ENCODE measurements at places on chromosomes 16 and 17. TPM values are rescaled to one million over a fixed set of nuclear protein-coding genes. Genes with fewer than 3 reads are reported as not detected.

Gene PLLP
- under 0.01 TPM for total RNA-seq

Gene OR1A1
- not detected for total RNA-seq

Gene WFDC1
- total RNA-seq: 0.43 TPM

Gene SPAG7
- 38.2 TPM for total RNA-seq

Gene NPIPA8
- not detected for total RNA-seq

Gene CD300LF
- total RNA-seq: not detected

Gene SLC9A5
- 1.0 TPM for total RNA-seq

Gene PMP22
- 189 TPM for total RNA-seq

Gene MYH11
- total RNA-seq: 0.11 TPM

Gene TERB1
- 0.22 TPM for total RNA-seq

Gene PYCARD
- total RNA-seq: 43.9 TPM

Gene STRADA
- 37.6 TPM for total RNA-seq

Gene RHBDL1
- 1.2 TPM for total RNA-seq

Gene LGALS9B
- not detected for total RNA-seq

Gene KRTAP1-5
- 11.6 TPM for total RNA-seq

Gene MYOCD
- total RNA-seq: 7.7 TPM

Gene HSD11B2
- total RNA-seq: not detected

Gene KRT20
- total RNA-seq: not detected

Gene PMFBP1
- total RNA-seq: under 0.01 TPM

Gene CDH16
- total RNA-seq: not detected

Gene NETO2
- total RNA-seq: 6.1 TPM

Gene ACSM3
- 1.5 TPM for total RNA-seq

Gene TIMM22
- 13.3 TPM for total RNA-seq

Gene HSD3B7
- 51.9 TPM for total RNA-seq

Gene OR3A2
- total RNA-seq: 0.26 TPM

Gene IL34
- total RNA-seq: 7.1 TPM

Gene LRRC75A
- total RNA-seq: 1.6 TPM

Gene SCO1
- total RNA-seq: 23.9 TPM

Gene CMTM4
- total RNA-seq: 24.3 TPM

Gene KRT9
- not detected for total RNA-seq

Gene METRN
- total RNA-seq: 39.6 TPM

Gene GCGR
- not detected for total RNA-seq

Gene KRT24
- total RNA-seq: not detected

Gene ATP2C2
- total RNA-seq: not detected

Gene AXIN2
- 13.5 TPM for total RNA-seq

Gene FOXL1
- 2.3 TPM for total RNA-seq

Gene KRT33A
- total RNA-seq: not detected

Gene FOXN1
- total RNA-seq: 0.11 TPM

Gene TBC1D3C
- total RNA-seq: 0.32 TPM
